ENCODE measurements at places on chromosomes 11 and 22. TPM values are rescaled to one million over a fixed set of nuclear protein-coding genes. Genes with fewer than 3 reads are reported as not detected.
A peak's percentile ranks its signal among the peaks of the same experiment; 100 is the strongest.

EHF gene
- total RNA-seq: not detected

DNA sequence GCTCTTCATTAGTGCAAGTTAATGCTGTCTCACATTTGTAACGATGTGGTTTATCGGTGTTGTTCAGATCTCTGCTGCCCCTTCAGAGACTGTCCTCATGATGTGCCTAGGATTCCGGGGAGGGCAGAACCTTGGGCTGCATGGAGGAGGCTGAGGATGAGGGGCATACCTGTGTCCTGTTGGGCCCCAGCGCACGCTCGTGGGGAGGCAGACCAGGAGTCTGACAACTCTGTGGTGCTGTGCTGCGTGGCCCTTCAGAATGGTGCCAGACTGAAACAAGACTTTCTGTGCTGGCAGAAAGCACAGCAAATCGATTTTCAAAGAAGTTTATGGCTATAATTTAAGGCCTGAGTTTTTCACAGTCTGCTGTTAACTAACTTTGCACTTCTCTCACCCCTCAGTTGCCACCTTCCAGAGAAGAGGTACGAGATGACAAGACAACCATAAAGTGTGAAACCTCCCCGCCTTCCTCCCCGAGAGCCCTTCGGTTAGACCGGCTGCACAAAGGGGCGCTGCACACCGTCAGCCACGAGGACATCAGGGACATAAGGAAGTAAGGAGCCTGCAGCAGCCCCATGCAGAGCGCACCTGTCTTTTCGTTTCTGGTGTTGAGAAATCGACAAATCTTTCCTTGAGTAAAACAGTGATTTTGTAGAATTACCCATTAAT is 44.3 kb upstream of the CTTN start:
- H3K36me3 ChIP-seq: peaks cover 92% of the 10 kb centered on the region
- no peaks in the 10 kb centered on the region for H3K27me3 ChIP-seq
- no peak overlapping the region for H3K4me3 ChIP-seq
- DNase-seq: no peak
- H3K4me1 ChIP-seq: no peaks in the 10 kb centered on the region
- H3K27ac ChIP-seq: no peak overlapping the region

CDHR5 gene
- not detected for total RNA-seq

DNA sequence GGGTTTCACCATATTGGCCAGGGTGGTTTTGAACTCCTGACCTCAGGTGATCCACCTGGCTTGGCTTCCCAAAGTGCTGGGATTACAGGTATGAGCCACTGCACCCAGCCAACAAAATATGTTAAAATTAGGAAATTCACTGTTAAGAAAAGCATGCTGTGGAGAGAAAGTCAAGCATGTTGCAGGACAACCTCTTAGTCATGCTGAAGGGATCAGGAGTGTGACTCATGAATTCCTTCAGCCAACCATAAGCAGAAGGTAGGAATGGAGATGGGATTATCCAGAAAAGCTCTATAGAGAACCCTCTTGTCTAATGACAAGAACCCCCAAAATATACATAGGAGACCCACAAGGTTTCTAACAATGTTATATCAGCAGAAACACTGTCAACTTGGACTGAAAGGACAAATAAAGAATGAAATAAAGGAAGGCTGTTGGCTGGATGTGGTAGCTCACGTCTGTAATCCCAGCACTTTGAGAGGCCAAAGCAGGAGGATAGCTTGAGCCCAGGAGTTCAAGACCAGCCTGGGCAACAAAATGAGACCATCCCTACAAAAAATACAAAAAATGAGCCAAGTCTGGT is 16.0 kb downstream of the MRTFA start:
- H3K27me3 ChIP-seq: no peaks in the 10 kb centered on the region
- peaks cover 27% of the 10 kb centered on the region for H3K4me1 ChIP-seq
- no peak overlapping the region for H3K27ac ChIP-seq
- no peak for DNase-seq

- H3K27ac ChIP-seq: no peak overlapping the region
- H3K36me3 ChIP-seq: no peaks in the 10 kb centered on the region
- no peaks in the 10 kb centered on the region for H3K4me1 ChIP-seq
- DNase-seq: no peak
- no peak overlapping the region for H3K4me3 ChIP-seq
Measured at GRCh38 chr11:103676413-103676812, 360.0 kb upstream of the DDI1 start.

DNA sequence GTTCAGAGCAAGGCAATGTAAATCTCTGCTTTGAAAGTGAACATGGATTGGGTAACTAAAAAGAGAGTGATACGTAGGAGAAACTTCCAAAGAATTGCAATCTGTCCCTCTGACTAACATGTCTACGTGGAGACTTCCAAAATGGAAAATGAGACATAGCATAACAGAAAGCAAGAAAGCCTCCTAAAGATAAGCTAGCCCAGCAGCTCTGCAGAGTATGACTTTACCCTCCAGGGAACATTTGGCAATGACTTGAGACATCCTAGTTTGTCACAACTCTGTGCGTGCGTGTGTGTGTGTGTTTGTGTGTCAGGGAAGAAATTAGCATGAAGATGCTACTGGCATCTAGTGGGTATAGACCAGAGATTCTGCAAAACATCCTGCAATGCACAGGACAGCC is 817.4 kb downstream of the NTM start:
- no peaks in the 10 kb centered on the region for H3K36me3 ChIP-seq
- no peak for DNase-seq
- H3K4me1 ChIP-seq: no peaks in the 10 kb centered on the region
- H3K27ac ChIP-seq: no peak overlapping the region
- H3K27me3 ChIP-seq: no peaks in the 10 kb centered on the region

DNA sequence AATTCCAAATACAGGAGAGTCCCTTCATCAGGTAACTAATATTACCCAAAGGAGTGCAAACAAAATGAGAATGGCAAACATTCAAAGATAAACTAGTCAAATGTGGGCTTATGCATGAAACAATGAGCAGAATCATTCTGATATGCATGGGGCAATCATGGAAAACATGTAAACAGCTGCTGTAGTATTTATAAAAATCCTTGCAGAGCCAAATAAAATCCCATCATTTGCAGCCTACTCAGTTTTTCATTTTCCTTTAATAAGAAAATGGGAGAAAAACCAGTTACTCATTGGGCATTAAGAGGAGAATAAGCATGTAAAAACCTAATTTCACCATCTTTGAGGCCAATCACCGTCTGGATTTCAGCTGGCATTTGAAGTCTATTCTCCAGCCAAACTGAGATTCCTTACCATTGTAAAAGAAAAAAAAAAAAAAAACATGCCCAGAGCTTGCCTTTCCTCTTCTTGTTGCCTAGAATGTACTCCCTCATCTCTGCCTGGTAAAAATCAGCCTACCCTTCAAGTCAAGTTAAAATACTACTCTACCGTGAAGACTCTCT is 249.1 kb downstream of the TTC28 start:
- H3K27ac ChIP-seq: no peak overlapping the region
- peaks cover 38% of the 10 kb centered on the region for H3K4me1 ChIP-seq
- no peak overlapping the region for H3K4me3 ChIP-seq
- H3K27me3 ChIP-seq: no peaks in the 10 kb centered on the region
- no peak for DNase-seq
- H3K36me3 ChIP-seq: no peaks in the 10 kb centered on the region

PDE3B gene
- 19.8 TPM for total RNA-seq

DNA sequence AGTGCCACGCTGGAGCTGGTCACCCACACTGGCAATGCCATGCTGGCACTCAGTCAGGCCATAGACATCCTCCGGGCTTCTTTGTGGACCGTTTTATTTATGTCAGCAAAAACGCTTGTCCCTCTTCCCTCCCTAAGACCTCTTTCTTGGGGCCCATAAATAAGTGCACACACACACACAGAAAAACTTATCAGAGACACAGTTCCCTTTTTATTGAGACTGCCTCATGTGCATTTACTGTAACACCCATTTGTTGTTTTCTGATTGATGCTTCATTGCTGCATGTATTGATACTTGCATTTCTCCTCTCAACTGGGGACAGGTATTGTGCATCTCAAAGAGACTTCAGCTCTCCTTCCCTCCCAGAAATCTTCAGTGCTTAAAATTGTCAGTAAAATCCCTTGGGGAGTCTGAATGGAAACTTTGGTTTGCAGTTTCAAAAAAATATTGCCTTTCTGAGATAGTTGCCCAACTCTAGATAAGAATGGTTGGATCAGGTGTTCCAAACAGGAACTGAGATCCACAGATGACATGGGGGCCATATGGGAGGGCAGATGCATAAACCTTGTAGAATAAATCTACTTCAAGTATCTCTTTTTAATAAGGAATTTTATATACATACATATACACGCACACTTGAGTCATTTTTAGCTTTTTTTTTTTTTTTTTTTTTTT is 50.9 kb downstream of the PPP2R1B start:
- peaks cover 7% of the 10 kb centered on the region for H3K4me1 ChIP-seq
- H3K4me3 ChIP-seq: no peak overlapping the region
- no peaks in the 10 kb centered on the region for H3K27me3 ChIP-seq
- no peak overlapping the region for H3K27ac ChIP-seq
- no peak for DNase-seq

AGBL2 gene
- 1.8 TPM for total RNA-seq

- H3K36me3 ChIP-seq: no peaks in the 10 kb centered on the region
- H3K27me3 ChIP-seq: no peaks in the 10 kb centered on the region
- H3K4me1 ChIP-seq: peaks cover 10% of the 10 kb centered on the region
- no peak overlapping the region for H3K4me3 ChIP-seq
- DNase-seq: peak; percentile 86
- no peak overlapping the region for H3K27ac ChIP-seq
Measured at GRCh38 chr22:38572065-38572464, 2.1 kb upstream of the DMC1 start.

DNA sequence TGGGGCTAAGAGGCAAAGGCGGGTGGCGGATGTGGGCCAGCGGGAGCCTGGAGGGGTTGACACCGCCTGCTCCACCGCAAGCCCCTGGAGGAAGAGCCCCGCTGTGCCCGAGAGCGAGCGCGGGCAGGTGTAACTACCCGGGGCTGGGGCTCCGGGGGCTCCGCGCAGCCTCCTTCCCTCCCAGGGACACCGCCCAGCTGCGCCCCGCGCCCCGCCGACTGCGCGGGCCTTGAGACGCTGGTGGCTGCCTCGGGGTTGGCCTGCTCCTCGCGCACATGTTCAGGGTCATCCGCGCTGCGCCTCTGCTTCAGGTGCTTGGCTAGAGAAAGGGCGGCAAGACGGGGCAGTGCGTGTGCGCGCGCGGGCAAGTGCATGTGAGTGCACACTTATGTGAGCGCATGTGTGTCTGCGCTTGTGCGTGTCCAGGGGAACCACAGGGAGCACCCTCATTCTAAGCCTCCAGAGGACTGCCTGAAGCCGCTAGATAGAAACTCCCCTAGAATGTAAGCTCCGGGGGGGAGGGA is 197.5 kb upstream of the TMEM45B start:
- no peaks in the 10 kb centered on the region for H3K27me3 ChIP-seq
- H3K4me3 ChIP-seq: no peak overlapping the region
- no peaks in the 10 kb centered on the region for H3K36me3 ChIP-seq
- no peaks in the 10 kb centered on the region for H3K4me1 ChIP-seq
- H3K27ac ChIP-seq: no peak overlapping the region

- H3K4me1 ChIP-seq: peaks cover 62% of the 10 kb centered on the region
- peak overlapping the region; percentile 62 for H3K27ac ChIP-seq
- H3K27me3 ChIP-seq: peaks cover 16% of the 10 kb centered on the region
- no peaks in the 10 kb centered on the region for H3K36me3 ChIP-seq
- no peak for DNase-seq
- peak overlapping the region; percentile 49 for H3K4me3 ChIP-seq
Measured at GRCh38 chr22:50267591-50268390, 2.4 kb downstream of the MAPK11 start.

DNA sequence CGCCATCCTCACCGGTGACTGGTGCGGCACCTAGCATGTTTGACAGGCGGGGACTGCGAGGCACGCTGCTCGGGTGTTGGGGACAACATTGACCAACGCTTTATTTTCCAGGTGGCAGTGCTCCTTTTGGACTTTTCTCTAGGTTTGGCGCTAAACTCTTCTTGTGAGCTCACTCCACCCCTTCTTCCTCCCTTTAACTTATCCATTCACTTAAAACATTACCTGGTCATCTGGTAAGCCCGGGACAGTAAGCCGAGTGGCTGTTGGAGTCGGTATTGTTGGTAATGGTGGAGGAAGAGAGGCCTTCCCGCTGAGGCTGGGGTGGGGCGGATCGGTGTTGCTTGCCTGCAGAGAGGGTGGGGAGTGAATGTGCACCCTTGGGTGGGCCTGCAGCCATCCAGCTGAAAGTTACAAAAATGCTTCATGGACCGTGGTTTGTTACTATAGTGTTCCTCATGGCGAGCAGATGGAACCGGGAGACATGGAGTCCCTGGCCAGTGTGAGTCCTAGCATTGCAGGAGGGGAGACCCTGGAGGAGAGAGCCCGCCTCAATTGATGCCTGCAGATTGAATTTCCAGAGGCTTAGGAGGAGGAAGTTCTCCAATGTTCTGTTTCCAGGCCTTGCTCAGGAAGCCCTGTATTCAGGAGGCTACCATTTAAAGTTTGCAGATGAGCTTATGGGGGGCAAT is 1.1 kb downstream of the NEAT1 start:
- peak overlapping the region; percentile 81 for H3K4me3 ChIP-seq
- no peaks in the 10 kb centered on the region for H3K27me3 ChIP-seq
- no peak for DNase-seq
- peaks cover 15% of the 10 kb centered on the region for H3K36me3 ChIP-seq
- peak overlapping the region; percentile 99 for H3K27ac ChIP-seq

- H3K4me1 ChIP-seq: peaks cover 66% of the 10 kb centered on the region
- peaks cover 20% of the 10 kb centered on the region for H3K36me3 ChIP-seq
- DNase-seq: peak; percentile 96
- H3K27me3 ChIP-seq: no peaks in the 10 kb centered on the region
- H3K27ac ChIP-seq: peak overlapping the region; percentile 83
- peak overlapping the region; percentile 29 for H3K4me3 ChIP-seq
Measured at GRCh38 chr11:45209891-45210699, 63.7 kb downstream of the PRDM11 start.

DNA sequence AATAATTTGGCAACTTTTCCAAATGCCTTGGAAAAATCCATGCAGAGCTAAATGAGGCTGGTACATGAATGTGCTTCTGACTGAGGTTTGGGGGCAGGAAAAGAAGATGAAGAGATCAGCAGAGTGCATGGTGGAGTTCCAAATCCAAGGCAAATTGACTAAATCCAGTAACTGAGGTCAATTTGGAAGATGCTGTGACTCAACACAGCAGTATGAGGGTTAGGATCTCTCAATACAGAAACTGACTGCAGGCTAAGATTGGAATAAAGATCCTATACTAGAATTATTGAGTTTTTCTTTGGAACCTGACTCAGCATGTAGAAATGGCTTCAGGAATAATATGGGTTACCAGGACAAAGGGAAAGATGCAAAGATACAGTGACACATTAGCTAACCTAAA is 99.3 kb upstream of the FAT3 start:
- H3K4me1 ChIP-seq: peaks cover 6% of the 10 kb centered on the region
- no peaks in the 10 kb centered on the region for H3K27me3 ChIP-seq
- no peak overlapping the region for H3K4me3 ChIP-seq

Measured in esophagus muscularis mucosa (tissue), 4 donors.